Right renal cortex interstitium (tissue), 3 donors: ENCODE measurements at places on chromosomes 2 and 18.

- no peak for DNase-seq
These were observed 80.1 kb downstream of the MYCN start for GRCh38 chr2:16020389-16021008.

- no peak for DNase-seq
These were observed 555.9 kb upstream of the VRK2 start for GRCh38 chr2:57490741-57491140.

GRCh38 chr18:61753373-61753772 is 139.4 kb downstream of the RNF152 start:
- DNase-seq, result no peak

DNA sequence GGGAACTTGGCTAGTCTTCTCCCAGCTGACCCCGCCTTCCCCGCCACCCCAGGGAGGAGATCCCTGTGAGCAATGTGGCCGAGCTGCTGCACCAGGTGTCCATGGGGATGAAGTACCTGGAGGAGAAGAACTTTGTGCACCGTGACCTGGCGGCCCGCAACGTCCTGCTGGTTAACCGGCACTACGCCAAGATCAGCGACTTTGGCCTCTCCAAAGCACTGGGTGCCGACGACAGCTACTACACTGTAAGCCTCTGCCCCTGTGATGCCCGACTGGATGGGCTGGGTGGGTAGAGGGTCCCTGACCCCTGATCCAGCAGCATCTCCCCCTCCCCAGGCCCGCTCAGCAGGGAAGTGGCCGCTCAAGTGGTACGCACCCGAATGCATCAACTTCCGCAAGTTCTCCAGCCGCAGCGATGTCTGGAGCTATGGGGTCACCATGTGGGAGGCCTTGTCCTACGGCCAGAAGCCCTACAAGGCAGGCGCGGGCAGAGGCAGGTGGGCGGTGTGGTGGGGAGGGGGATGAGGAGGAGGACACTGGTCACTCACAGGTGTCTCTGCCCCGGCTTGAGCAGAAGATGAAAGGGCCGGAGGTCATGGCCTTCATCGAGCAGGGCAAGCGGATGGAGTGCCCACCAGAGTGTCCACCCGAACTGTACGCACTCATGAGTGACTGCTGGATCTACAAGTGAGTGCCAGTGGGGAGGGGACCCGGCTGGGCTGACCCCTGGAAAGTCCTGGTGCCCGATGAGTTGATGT is 24.2 kb downstream of the ZAP70 start:
- no peak for DNase-seq

DNA sequence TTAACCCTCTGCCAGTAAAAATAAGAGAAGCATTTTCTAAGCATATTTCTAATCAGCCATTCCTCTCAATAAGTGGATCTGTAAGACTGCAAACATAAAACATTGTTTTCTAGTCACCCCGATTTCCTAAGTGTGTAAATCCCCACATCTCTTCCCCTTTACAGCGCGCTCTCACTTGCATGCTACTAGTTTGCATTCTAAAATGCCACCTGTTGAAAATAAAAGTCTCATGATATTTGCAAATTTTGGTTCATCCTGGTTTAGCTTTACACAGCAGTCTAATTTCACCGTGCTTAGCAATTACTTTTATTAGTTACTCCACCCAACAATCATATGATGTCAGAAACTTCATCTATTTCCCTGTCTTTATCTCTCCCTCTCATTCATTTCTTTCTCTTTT is 1230.7 kb upstream of the ZEB2 start:
- DNase-seq, result no peak
